ENCODE measurements at places on chromosomes 12 and 14. TPM values are rescaled to one million over a fixed set of nuclear protein-coding genes. Genes with fewer than 3 reads are reported as not detected.

- no peak for DNase-seq
These were observed 136.9 kb downstream of the SCARB1 start for GRCh38 chr12:124726596-124727263.

- no peak for DNase-seq
These were observed 43.3 kb upstream of the CSRP2 start for GRCh38 chr12:76921891-76922664.

DNA sequence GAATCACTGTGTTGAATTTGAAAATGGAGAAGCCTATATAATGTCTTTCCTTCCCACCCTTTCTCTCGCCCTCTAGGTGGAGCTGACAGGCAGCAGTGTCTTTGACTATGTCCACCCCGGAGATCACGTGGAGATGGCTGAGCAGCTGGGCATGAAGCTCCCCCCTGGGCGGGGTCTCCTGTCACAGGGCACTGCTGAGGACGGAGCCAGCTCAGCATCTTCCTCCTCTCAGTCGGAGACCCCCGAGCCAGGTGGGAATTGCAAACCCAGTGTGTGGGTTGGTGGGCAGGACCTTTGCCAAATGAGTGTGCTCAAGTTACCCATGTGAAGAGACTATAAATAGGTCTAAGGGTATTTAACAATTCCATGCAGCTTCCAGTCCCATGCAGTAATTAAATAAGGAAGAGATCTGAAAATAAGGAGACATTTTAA lies 274.7 kb downstream of the EGLN3 start:
- DNase-seq: peak; percentile 36

GRCh38 chr14:64632056-64632455 lies 72.2 kb upstream of the PLEKHG3 start:
- no peak for DNase-seq

DNA sequence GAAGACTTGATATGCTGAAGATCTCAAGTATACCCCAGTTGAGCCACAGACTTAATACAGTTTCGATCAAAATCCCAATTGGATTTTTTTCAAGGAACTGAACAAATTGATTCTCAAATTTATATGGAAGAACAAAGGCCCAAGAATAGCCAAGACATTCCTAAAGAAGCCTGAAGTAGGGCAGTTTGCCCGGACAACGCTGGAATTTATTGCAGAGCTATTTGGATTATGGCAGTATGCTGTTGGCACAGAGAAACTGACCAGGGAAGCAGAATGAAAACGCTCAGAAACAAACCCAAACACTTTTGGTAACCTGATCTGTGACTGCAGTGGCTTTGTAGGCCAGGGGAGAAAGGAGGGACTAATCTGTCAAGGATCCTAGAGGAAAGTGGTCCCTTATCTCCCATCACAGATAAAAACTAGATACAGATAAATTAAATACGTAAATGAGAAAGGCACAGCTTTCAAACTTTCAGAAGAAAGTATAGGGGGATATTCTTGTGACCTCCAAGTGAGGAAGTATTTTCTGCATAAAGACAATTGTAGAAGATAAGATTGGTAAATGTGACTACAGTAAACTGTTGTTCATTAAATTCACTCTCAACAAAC lies 35.9 kb upstream of the GSC start:
- DNase-seq: no peak

DNA sequence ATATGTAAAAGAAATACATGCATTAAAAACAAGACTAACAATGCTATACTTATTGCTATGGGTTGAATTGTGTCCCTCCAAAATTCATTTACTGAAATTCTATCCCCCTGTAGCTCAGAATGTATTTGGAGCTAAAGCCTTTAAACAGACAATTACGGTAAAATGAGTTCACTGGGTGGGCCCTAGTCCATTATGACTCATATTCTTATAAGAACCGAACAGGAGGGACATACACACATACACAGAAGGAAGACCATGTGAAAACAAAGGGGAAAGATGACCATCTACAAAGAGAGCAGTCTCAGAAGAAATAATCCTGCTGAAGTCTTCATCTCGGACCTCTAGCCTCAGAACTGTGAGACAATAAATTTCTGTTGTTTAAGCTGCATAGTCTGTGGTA lies 77.1 kb upstream of the ANKS1B start:
- no peak for DNase-seq

- no peak for DNase-seq
These were observed 98.5 kb upstream of the PLEKHA5 start for GRCh38 chr12:19031032-19031431.

DNA sequence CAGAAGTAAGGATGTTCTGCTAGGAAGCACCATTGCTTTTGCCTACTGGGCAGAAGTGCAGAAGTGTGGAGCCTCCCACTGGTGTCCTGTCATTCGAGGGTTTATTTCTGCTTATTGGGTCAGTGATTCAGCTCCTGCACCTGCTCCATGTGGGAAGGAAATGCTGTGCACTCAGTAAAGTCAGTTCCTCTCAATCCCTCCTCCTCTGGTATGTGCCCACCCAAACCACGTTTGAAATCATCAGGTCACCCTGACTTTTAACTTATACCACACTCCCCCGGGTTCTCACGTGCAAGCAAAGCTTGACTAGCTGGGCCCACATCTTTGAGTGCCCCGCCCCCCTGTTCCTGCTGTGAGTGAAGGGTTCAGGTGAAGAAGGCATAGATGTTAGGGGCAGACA lies 223.7 kb downstream of the CHST11 start:
- no peak for DNase-seq

DNA sequence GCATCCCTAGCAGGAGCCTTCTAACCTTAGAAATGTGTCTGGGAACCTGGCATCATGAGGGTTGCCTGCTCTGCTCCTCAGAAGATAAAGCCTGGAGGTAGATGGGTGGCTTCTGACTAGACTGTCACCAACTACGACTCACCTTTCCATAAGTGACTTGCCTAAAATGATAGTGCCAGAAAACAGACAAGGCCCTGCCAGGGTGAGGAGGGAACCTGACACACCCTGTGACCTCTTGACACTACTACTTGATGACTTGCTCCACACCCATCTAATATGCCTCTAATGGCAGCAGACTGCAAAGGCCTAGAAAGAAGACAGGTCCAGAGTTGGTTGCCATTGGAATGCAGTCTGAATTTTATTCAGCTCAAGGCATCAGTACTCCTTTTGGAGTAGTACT lies 9.4 kb downstream of the RNF41 start:
- no peak for DNase-seq

- no peak for DNase-seq
These were observed 9.6 kb downstream of the TSHR start for GRCh38 chr14:80965037-80965436.

DNA sequence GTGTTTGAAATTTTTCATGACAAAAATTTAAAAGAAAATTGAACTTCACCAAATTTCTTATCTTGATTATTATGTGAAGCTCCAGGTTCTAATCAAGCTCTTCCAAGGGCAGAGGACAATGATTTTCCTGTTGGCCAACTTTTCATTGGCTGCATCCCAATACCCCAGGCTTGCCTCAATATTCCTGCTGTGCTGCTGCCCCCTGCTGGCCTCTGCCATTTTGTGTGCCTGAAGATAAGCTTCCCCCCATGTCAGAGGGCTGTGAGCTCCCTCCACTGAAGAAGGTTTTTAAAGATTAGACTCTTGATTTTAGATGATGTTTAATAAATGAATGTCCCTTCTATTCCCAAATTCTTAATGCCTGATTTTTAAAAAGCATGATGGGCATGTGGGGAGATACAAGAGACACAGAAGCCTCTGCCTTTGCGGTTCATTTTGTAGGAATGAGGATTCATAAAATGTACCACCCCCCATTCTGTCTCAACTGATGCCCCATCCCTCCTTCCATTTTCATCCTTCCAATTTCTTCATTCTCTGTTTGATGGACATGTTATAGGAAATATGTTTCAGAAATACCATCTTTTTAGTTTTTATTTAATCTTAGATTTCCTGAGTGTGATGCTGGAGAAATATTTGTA lies 76.7 kb upstream of the RGS6 start:
- DNase-seq: peak; percentile 92

GRCh38 chr12:115983226-115983798 lies 294.2 kb downstream of the MED13L start:
- DNase-seq: peak; percentile 75

DNA sequence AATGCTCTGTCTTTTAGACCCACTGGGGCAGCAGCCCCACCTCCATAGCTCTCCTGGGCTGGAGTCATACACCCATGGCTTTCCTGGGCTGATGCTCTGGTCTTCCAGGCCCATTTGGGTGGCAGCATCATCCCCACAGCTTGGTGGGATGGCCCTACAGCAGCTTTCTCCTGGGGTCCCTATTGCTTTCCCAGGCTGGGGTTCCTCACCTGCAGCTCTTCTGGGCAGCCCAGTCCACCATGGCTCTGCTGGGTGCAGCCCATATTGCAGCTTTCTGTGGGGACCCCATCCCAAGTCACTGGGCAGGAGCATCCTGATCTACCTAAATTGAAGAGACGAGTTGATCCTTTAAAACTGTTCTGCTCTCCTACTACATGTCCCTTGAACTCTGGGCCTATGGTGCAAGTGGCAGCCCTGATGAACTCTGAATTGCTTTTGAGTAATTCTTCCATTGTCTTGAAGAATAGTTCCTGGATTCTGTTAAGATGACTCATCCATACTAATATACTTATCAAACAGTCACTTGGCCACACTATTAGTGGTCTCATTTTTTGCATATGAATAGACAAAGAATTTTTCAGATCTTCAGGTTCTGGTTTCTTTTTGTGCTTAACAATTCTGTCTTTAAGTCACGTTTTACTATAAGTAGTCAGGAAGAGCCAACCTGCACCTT lies 390.1 kb downstream of the DPF3 start:
- DNase-seq: no peak

DNA sequence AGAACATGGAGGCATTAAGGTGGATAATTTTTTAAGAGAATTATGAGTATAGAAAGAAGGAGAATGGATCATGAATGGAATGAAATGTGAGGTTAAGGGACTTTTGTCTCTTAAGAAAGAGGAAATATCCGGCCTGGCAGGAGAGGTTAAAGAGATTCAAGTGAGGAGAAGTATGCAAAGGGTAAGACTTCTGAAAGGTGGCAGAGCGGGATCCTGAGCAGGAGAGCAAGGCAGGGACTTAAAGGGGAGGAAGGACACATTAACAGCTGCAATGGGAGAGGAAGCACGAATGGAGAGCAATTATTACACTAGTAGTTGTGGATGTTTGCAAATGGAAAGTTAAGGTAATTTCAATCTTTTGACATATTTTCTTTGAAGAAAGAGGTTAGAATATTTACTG lies 171.0 kb downstream of the KITLG start:
- DNase-seq: no peak

GRCh38 chr12:52850681-52851080 lies 1.9 kb upstream of the KRT78 start:
- DNase-seq: no peak

GRCh38 chr14:69263364-69263763 lies 3.4 kb downstream of the GALNT16 start:
- no peak for DNase-seq

DNA sequence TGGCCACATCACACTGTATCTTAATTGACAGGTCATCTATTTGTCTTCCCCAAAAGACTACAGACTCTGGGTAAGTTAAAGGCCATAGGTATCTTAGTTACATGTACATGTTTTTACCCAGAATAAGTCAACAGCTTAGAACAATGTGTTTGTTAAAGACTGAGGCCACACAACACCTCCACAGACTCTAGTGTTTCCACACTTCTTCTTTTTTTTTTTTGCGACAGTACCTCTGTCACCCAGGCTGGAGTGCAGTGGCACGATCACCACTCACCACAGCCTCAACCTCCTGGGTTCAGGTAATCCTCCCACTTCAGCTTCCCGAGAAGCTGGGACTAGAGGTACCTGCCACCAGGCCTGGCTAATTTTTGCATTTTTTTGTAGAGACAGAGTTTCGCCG lies 1.3 kb downstream of the GPN3 start:
- no peak for DNase-seq

GRCh38 chr14:38197784-38198335 lies 9.8 kb upstream of the SSTR1 start:
- DNase-seq: no peak

GRCh38 chr12:116672842-116673516 lies 64.9 kb downstream of the SPRING1 start:
- no peak for DNase-seq

DNA sequence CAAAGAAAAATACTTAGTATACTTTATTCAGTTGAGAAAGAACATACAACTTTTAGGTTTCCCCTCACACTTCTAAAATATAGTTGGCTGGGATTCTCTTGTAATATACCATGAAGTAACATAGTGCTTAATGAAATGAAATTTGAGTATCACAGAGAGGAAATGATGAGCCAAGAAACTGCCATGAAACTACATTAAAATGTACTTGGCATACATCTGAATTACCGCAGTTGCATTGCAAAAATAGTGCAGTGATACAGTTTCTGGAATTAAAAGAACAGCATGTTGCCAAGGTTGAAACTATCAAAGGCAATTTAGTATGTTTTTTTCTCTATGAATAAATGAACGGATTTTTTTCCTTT lies 389.2 kb downstream of the TMEM117 start:
- no peak for DNase-seq

CHST11 gene
- 15.5 TPM for total RNA-seq

PYGL gene
- total RNA-seq: 46.6 TPM

ZFYVE21 gene
- total RNA-seq: 53.4 TPM

OR2AP1 gene
- total RNA-seq: not detected

SPTB gene
- total RNA-seq: 2.7 TPM

STAC3 gene
- 1.3 TPM for total RNA-seq

TMEM132D gene
- total RNA-seq: 10.1 TPM

RDH16 gene
- 0.46 TPM for total RNA-seq

C12orf56 gene
- 1.1 TPM for total RNA-seq
